ENCODE measurements at places on chromosomes 1 and 21. TPM values are rescaled to one million over a fixed set of nuclear protein-coding genes. Genes with fewer than 3 reads are reported as not detected.

DNA sequence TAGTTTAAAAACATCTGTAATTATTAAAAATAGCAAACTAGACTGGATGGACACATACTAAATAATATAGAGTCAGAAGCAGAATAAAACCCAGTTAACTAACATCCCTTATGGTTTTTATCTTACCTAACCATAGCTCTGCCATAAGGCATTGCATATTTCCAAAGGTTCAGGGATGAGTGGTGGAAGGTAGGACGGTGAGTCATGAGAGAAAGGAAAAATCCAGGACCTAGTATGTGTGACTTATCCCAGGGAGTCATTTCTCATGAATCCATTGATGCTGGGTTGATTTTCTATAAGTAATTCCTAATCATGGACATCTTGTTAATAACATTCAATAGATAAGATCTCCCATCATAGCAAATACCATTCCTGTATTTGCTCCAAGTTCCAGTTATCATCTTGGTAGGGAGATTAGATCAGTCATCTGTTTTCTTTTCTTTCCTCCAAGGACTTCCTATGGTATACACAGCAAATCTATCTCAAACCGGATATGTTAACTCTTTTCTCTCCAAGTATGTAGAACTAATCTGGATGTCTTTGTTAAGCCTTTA, 490.7 kb upstream of the B3GALT2 start:
- no peak for DNase-seq

DNA sequence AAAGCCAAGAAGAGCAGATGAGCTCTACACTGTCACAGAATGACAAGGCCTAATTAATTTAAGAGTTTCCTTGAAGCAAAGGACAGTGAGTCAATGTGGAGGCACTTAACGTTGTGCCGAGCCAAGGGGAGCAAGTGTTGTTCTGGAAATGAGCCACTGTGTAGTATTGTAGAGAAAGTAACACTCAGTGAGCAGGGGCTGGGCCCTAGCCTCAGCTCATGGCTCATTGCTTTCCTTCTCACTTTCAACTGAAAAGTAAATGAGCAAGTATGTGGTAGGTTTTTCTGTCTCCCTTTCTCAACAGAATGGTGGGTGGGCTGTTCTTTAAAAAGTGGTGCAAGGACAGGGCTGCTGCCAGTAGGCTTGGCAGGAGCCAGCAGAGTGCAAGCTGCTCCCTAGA, 11.8 kb upstream of the KIAA0040 start:
- peak; percentile 13 for DNase-seq

DNA sequence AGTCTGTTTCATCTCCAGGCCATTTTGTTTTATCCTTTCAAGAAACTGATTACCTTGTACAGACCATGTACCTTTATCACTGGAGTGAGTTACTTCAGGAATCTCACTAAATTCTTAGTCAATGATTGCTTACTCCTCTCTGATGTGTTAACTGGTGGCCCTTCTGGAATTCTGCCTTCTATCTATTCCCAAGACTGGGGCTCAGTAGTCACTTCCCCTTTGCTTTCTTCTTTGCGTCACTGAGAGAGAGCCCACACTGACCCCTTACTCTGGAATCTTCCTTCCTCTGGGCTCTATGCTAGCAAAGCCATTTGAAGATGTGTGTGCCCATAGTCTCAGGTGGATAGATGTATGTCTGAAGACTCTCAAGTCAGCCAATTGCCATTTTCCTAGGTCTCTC, 34.6 kb downstream of the XCL2 start:
- no peak for DNase-seq

- no peak for DNase-seq
Observed at GRCh38 chr1:36306210-36306901, at the start of gene SH3D21. SH3D21 (plus strand) TSS chr1:36306368; CDS start chr1:36306421, 53 bp downstream.

- no peak for DNase-seq
Observed at GRCh38 chr1:192703283-192704206, 67.6 kb downstream of the RGS13 start.

The CASZ1 gene
- 34.0 TPM for total RNA-seq

- no peak for DNase-seq
Observed at GRCh38 chr1:169261884-169262283, 105.7 kb downstream of the NME7 start.

DNA sequence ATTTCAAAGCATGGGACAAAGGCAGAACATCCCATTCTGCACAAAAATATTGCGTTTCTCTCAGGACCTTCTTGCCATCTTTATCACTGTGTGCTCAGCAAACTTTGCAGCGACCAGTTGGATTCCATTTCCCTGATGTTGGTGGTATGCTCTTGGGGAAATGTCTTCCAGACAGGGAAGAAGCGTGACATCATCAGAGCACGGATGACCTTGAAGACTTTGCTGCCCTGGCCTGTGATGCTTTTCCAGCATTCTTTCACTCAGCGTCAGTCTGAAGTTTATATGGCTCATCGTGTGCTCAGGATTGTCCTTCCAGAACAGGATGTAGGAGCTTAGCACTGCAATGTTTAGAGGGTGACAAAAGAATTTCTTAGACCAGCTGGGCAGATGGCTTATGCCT, 131.4 kb upstream of the F3 start:
- no peak for DNase-seq

- no peak for DNase-seq
Observed at GRCh38 chr1:51222136-51222787, 13.8 kb upstream of the RNF11 start.

GRCh38 chr1:6268415-6268814, 7.5 kb upstream of the GPR153 start:
- no peak for DNase-seq

- no peak for DNase-seq
Observed at GRCh38 chr1:183330335-183330734, 87.8 kb downstream of the NMNAT2 start.

GRCh38 chr1:167022384-167022783, 33.3 kb downstream of the MAEL start:
- DNase-seq, result no peak

The PRR9 gene
- 187 TPM for total RNA-seq

DNA sequence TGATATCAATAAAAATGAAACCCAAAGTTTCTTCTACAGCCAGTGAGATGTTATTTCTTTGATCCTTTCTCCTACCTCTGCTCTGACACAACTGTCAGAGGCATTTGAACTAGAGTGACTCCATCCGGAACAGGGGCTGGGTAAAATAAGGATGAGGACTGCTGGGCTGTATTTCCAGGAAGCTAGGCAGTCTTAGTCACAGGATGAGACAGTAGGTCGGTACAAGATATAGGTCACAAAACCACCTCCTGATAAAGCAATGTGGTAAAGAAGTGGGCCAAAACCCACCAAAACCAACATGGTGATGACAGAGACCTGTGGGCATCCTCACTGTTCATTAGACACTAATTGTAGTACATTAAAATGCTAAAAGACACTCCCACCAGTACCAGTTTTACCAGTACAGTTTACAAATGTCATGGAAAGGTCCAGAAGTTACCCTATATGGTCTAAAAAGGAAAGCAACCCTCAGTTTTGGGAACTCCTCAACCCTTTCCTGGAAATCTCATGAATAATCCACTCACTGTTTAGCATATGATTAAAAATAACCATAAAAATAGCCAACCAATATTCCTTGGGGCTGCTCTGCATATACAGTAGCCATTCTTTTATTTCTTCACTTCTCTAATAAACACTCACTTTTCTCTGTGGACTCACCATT, 96.7 kb downstream of the GABPA start:
- DNase-seq, result no peak

The ITLN1 gene
- 0.49 TPM for total RNA-seq

- no peak for DNase-seq
Observed at GRCh38 chr1:10794724-10795275, 1.6 kb downstream of the CASZ1 start.

DNA sequence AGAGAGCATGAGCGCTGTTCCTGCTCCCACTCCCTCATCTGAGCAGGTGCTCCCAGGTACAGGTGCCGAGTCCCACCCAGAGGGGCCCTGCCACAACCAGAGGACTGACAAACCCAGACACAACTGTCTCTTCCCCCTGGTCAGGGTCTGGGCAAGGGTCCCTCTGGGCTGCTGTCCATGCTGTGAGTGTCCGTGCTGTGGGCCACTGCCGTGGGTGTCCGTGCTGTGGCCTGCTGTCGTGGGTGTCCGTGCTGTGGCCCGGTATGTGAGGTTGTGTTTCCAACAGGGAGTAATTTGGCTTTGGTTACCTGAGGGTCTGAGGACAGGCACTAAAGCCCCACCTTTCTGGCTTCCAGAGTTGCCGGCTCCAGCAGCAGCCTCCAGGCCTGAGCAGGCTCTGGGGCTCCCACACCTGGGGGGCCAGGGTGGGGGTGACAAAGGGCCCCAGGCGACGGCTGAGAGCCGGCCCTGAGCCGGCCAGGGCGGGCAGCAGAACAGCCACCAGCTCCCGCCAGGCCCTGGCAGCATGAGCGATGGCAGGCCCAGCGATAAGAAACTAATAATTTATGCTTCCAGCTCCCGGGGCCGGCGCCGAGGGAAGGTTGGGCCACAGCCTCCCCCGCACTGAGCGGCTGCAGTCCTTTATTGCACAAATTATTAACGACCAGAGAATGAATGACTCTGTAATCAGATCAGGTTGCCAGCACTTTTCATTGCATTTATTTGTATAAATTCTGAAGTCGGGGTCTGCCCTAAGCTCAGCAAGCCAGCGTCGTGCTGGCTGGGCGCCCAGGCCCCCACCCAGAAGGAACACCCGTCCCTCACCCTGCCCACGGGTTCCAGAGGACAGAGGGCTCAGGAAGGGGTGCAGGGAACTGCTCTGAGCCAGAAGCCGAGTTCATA, 7.3 kb upstream of the SAMD11 start:
- no peak for DNase-seq

DNA sequence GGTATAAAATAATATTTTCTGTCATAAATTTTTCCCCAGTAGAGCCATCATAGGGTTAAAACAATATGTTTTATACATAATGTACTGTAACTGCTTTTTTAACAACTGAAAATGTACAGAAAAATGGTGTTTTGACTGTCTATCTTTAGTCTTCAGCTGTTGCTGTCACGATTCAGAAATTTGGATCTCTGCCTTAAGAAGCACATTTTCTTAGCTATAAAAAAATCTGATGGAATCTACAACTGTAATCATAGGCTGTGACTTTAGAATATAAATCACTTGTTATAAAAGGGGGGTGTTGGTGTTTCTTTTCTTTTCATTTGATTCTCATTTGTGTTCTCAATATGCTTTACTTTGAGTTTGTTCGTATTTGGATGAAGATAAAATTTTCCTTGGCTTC, 187.5 kb downstream of the PDE4B start:
- DNase-seq, result no peak

DNA sequence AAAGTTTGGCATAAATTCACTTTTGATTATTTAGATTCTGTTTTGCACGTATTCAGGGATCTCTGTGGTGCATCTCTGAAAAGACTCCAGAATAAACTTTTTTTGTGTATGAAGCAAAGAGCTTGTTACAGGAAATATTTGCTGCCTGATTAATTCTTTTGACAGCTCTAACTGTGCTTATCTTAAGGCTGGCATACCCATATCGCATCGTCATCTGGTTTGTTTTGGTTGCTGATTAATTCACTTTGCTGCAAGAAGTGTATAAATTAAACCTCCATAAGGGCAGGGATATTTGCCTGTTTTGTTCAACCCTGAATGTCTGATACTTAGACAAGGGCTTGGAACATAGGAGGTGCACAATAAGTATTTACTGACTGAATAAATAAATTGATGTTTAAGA, 17.5 kb upstream of the DUSP10 start:
- DNase-seq, result no peak

DNA sequence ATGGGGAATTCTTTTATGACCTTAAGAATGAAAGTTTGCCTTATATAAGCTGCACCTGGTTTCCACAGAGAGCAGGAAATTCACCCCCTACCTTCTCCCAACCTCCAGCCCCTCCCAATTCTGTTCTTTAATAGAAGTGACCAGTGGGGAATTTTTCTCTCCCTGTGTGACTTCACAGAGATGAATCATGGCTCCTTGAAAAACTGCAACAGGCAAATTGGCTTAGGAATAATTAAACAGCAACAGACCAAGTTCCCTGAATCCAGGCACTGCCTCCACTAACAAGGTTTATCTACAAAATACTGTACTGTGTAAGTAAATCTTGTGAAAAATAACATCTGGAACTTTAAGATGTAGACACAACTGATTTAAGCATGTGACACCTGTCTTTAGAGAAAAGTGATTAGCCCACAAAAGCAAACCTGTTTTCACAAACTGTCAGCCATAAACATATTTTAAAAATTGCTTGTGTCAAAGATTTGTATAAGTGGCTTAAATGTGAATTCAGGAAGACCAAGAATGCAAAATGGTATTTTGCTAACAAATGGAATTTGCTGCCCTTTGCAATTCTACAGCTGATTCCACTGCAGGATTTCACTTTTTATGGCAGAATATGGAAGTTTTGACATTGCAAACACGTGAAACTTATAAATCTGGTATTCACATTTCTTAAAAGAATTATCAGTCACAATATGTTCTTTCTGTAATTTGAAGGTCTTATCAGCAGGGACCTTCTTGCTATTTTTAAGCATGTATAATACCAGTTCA, 54.0 kb downstream of the ALG14 start:
- DNase-seq, result no peak

DNA sequence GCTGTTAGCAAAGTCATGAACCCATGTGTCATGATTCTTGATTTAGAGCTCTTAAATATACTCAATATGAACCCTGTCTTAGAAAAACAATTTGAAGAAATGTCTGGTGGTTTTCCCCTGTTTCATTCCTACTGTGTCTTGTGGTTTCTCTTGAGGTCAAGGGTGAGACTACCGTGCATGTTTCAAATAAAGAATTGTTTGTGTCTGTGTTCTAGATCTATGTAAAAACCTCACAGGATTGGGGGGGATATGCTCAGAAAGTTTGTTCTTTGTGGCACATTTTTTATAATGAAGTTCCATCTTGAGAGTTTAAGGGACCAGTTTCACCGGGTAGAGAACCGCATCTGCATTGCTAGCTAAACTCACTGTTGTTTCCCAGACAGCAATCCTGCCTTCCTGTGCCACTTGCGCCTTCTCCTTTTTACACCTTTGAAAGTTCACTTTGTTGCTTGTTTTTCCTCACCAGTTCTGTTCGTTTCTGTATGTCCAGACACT, 30.9 kb upstream of the CACYBP start:
- no peak for DNase-seq

The SPTA1 gene
- total RNA-seq, result 10.6 TPM

The PCP4 gene
- not detected for total RNA-seq

- DNase-seq, result no peak
Observed at GRCh38 chr1:99647490-99647889, 1.6 kb downstream of the PALMD start.

The NEK2 gene
- 8.9 TPM for total RNA-seq

GRCh38 chr21:33869873-33870272, 45.7 kb downstream of the ATP5PO start:
- DNase-seq, result peak; percentile 48

DNA sequence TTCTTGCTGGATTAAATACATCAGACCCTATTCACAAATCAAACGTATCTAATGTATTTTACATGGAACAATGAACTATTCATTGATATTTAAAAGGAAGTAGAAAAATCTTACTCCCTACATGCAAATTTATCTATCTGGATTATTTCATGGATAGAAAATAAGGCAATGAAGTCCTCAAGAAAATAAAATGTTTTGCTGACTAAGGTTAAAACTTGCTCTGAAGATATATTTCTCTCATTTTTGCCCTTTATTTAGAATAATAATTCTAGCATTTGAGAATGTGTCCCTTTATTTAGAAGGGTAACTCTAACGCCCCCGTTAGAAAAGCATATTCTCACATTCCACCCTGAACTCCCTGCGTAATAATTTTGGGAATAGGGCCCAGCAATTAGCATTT, 627.0 kb upstream of the ZP4 start:
- DNase-seq, result no peak

GRCh38 chr1:231862611-231863010, 236.0 kb downstream of the DISC1 start:
- DNase-seq, result no peak
